ENCODE measurements at places on chromosomes 12 and 14.

DNA sequence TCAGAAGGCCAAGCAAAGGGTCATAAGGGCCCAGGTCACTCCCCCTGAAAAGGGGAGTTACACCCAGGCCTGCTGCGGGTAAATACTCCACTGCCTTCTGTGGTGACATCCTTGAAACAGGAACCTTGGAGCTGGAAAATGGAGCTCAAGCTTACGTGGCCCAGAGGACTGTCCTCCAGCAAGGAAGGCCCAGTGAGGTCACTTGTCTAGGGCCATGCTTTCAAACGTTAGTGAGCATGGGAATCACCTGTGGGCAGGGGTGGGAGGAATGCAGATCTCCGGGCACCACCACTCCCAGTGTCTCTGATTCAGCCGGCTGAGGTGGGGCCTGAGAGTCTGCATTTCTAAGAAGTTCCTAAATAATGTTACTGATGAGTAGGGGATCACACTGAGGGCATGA is 140.5 kb upstream of the CCND2 start:
- no peak for DNase-seq

DNA sequence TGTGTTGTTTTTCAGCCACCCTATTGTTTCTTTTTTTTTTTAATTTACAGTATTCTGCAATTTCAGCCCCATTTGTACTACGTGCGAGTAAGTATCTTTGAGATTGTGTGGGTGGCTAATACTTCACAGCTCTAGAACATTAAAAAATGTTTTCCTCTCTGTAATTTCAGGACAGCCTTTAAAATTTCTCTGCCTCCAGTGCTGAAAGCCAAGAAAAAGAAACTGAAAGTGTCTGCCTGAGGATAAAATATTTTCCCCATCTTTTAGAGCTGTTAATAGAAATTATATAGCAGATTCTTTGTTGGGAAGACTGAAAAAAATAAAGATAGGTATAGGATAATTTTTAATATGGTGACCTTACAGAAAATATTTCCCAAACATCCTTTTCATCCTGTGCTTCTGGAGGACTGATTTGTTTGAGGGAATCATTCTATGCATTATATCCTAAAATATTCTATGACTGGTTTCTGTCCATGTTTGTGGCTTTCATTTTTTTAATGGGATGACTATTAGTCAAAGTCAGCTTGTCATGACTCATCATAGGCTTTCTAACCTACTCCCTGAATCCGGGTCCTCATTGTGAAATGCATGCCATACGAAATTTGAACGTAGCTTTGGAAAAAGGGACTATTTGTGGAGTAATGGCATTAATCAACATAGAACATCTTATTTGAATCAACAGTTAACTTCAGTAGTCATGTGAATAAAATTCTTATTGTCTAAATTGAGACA is 10.8 kb upstream of the TCTN2 start:
- no peak for DNase-seq

GRCh38 chr14:70188659-70189455 is at the start of gene SLC8A3:
TSS of gene SLC8A3 (minus strand) at chr14:70188951. CDS start at chr14:70168422, 20,529 bp downstream.
- peak; percentile 11 for DNase-seq

DNA sequence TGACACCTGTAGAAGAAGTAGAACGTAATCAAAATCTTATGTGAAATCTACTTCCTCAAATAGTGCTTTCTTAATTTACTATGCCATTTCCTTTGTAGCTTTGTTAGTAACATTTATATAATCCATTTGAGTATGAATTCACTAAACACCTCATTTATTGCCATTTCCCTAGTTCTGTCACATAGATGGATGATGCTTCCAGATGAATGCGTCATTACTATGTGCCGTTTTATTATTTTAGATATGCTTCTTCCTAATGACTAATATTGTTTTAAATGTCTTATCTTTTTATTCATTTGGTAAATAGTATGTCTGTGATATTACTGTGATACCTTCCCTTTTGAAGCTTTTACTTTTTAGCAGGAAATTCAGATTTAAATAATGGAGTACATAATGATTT is 14.4 kb downstream of the FRMD6 start:
- DNase-seq: no peak

GRCh38 chr14:49853572-49854375 is 1.2 kb upstream of the NEMF start:
- DNase-seq: peak; percentile 83

GRCh38 chr12:45732936-45733335 is 3.4 kb downstream of the ARID2 start:
- DNase-seq: no peak

DNA sequence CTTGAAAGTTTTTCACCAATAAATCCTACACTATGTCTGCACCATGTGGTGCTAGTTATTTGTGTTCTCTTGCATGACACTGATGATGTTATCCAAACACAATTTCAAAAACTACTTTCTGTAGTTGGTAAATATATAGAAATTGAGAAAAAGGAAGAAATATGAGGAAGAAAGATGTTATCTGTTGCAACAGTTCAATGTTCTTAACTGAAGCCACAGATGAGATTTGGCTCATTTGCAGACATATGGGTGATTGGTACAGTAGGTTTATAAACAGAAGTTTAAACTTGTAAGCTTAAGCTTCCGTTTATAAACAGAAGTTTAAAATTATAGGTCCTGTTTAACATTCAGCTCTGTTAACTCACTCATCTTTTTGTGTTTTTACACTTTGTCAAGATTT is at the start of gene CLEC12A:
TSS of gene CLEC12A (plus strand) at position 229 of the 400 bp plus-strand sequence. CDS start 188 bp downstream, outside the sequence.
- no peak for DNase-seq

DNA sequence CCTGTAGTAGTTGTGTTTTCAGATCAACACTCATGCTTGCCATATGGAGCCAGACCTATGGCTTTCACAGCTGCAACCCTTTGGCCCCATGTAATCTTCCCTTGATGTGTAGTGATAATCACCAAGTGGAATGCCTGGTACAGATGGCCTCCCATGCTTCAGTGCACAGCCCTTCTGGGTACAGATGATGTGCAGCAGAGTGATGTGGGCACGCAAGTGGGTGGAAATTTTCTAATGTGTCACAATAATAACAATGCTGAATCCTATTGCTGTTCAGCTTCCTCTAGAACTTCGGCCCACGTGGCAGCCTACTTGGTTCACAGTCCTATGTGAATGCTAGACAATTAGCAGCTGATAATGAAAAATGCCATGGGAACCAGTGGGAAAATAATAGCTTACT is 188.1 kb downstream of the SNAPC1 start:
- DNase-seq: no peak

GRCh38 chr12:41443690-41444089 is 255.6 kb downstream of the PDZRN4 start:
- no peak for DNase-seq
